ENCODE measurements at places on chromosomes 1 and 21. TPM values are rescaled to one million over a fixed set of nuclear protein-coding genes. Genes with fewer than 3 reads are reported as not detected.

The PSRC1 gene
- 0.38 TPM for total RNA-seq

The DISC1 gene
- 17.1 TPM for total RNA-seq

The GRIK3 gene
- total RNA-seq, result not detected

The HIPK1 gene
- 119 TPM for total RNA-seq

Data from naive thymus-derived CD4-positive, alpha-beta T cell (primary cell).